ENCODE measurements at places on chromosomes 5 and 9.

DNA sequence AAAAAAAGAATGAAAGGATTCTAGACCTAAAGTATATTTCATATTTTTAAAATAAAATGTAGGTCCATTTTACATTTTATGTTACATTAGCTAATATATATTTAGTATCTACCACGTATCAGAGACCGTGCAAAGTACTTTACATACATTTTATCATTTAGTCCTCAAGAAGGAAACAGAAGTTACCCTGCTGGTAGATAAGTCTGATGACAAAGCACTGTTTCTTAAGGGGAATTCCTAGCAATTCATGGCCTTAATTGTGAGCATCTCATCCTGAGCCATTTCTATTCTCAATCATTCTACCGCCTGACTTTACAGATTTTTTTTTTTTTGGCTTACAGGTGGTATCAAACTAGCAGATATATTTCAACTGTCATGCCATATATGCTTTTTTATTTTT, 367.7 kb downstream of the PRELID2 start:
- no peak for DNase-seq

DNA sequence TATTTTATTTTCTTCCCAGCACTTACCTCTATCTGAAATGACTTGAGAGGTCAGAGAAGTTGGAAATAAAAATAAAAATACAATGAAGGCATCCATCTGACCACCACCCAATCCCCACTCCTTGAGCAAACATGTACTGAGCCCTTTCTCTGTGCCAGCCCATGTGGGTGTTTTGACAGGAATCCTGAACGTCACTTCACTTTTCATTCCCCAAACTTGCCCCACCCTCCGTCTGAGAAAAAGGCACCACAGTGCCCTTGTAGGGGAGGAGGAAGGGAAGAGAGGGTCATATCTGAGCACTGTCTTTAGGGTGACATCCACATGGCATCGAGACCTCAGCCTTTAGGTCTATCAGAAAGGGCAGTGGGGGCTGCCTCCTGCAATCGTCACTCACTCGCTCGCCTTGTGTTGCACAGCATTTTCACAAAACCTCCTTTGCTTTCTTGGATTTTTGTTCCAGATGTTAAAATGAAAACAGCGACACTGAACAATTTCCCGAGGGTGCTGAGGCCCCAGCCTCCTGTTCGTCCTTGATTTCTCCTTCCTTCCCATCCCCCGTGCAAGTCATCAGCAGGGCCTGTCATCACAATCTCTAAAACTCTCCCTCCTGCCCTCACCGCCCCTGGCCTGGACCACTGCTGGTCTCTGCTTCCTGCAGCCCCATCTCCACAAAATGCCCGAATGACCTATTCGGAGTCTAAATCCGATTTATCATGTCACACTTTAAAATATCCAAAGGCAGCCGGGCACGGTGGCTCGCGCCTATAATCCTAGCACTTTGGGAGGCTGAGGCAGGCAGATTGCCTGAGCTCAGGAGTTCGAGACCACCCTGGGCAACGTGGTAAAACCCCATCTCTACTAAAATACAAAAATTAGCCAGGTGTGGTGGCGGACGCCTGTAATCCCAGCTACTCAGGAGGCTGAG, 13.0 kb downstream of the HIGD2A start:
- DNase-seq, result no peak

DNA sequence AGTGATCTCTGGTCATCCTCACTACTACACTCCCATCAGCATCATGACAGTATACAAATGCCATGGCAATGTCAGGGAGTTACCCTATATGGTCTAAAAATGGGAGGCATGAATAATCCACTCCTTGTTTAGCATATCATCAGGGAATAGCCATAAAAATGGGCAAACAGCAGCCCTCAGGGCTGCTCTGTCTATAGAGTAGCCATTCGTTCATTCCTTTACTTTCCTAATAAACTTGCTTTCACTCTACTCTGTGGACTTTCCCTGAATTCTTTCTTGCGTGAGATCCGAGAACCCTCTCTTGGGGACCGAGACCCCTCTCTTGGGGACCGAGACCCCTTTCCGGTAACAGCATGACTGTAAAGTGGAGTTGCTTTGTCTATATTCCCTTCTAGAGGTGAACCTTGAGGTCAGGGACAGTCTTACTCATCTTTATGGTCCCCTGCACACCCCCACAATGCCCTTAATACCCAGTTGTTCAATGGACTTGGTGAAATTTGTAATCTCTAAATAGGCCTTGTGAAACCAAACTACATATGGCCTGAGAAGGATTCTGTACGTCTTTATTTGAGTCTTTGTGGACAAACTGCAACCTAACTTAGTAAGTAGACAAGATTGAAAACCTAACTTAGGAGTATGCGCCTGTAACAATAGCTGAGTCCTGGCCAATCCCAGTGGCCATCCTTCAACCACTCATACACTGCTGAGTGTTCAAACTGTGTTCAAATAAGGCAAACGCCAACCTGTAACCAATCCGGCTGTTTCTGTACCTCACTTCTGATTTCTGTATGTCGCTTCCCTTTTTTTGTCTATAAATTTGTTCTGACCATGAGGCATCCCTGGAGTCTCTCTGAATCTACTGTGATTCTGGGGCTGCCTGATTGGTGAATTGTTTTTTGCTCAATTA, 32.3 kb upstream of the UBTD2 start:
- DNase-seq, result no peak

DNA sequence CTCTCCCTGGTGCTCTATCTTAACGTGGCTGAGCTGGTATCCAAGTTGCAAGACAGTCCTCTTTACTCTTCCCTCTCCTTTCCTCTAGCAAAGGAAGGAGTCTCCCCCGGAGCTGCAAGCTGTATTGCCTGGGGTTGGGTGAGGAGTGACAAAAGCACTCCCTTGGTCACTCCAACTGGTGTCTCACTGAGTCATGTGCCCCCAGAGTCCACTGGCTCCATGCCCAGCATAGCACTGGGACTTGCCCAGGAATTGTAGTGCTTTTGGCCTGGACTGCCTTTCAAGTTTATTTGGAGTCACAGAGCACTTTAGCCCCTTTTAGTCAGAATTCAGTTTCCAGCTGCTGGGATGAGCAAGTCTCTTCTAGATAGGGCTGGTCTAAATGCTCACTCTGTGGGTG, 82.6 kb upstream of the FST start:
- DNase-seq, result no peak

GRCh38 chr5:4015709-4016108, 420.1 kb downstream of the IRX1 start:
- DNase-seq, result no peak

DNA sequence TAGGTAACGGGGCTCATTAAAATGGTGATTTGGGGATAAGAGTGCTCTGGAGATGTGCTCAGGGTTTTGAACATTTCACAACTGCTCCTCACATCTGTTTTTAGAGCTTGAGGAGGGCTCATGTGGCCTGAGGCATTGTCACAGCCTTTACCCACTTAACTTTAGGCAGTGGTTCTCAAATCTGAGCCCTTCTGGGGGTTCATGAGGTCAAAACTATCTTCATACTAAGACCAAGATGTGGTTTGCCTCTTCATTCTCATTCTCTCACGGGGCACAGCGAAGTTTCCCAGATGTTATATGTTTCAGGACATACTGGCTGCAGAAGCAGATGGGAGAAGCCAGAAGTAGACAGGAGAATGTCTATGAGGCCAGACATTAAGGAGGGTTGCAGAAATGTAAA, 38.4 kb downstream of the STXBP1 start:
- no peak for DNase-seq

GRCh38 chr5:143078313-143078712, 308.1 kb downstream of the ARHGAP26 start:
- no peak for DNase-seq

DNA sequence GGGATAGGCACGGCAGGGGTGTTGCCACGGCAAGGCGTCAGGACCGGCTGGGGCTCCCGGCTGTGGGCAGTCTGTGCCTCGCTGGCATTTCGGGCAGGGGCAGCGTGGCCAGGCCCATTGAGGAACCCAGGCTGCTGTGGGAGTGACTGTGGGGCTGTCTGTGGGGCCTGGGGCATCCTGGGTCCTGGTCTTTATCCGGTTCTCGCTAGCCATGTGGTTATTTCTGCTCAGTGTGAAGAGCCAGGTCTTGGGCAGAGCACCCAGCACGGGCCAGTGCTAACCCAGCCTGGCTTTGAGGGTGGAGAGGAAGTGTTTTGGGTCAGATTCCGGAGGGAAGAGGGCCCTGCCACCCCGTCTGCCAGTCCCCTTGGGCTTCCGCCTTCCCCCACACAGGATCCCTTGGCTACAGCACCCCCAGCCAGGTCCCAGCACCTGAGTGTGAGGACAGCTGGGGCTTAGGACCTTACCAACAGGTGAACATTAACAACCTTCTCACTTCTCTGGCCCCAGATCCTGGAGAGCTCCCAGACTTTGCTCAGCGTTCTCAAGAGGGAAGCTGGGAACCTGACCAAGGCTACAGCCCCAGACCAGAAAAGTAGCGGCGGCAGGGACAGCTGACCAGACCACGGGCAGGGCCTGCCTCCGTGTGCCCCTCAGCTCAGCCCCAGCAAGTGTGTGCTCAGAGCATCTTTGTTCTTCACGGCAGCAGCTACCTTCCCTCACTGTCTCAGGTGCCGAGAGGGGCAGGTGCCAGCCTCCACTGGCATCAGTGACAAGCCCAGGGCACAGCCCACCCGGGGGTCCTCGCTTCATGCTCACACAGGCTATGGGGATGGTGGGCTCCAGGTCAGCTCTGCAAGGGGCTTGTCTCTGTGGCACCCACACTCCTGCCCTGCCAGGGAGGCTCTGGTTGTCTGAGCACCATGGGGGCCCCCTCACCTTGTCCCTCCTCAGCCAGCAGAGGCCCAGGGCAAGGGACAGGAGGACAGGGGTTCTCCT, 1.1 kb downstream of the SSNA1 start:
- no peak for DNase-seq

GRCh38 chr5:127517480-127518318, at the start of gene PRRC1:
Gene PRRC1 (plus strand): TSS chr5:127517640. CDS start chr5:127523480, 5,840 bp downstream.
- peak; percentile 61 for DNase-seq

DNA sequence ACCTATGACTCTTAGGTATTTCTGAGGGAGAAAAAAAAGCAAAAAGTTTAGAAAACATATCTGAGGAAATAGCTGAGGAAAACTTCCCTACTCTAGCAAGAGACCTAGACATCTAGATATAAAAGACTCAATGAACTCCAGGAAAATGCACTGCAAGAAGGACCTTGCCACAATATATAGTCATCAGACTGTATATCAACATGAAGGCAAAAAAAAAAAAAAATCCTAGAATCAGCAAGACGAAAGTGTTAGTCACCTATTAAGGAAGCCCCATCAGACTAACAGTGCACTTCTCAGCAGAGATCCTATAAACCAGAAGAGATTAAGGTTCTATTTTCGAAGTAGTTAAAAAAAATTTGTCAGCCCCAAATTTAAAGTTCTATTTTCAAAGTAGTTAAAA, 166.2 kb downstream of the TMEM38B start:
- DNase-seq, result no peak

DNA sequence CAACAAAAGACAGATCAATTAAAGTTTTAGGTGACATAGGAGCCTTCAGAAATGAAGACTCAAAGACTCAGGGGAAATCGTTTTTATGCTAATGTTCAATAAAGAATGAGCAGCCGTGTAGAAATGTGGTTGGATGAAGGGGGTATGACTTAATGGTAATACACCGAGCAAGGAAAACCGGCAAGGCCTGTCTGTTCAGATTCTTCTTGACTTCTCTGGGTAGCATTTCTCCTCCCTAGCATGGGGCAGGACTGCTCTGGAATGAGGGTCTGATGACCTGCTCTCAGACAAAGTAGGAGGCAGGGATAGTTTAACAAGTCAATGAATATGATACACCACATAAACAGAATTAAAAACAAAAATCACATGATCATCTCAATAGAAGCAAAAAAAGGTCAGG, 487.4 kb downstream of the ZNF608 start:
- DNase-seq, result no peak

DNA sequence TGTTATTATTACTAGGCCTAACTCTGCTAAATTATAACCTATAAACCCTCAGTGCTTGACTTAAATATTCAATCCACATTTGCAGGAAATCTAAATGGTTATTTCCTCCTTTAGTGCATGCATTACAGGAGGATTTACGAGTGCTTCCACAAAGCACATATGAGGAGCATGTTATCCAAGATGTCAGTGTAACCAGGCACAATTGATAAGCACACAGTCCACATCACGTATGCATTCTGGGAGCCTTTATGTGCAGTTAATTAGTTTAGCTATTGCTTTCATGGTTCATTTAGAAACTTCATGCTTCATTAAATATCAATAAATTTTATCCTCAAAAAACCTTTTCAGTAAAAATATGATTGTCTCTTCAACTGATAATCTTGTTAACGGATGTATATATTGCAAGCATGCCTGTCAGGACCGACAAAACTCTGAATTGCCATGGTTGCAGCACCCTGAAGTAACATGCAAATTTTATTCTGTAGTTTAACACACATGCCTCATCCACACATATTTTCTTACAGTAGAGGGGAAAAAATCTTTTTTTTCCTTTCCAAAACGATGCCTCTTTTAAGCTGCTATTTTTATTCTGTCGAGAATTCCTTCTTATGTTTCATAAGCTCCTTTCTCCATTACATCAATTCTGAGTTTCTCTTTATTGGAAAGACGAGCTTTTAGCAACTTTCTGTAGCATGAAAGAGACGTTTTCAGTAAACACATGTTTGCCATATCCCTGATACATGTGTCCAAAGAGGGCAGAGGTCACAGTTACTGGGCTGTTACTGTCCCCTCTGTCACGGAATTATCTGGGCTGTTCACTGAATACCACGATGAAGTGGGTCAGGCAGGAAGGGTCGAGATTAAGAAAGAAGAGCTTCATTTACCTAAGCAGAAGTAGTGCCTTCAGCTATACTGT, 142.0 kb downstream of the GLIS3 start:
- no peak for DNase-seq

- DNase-seq, result no peak
Measured at GRCh38 chr9:69260161-69260560, 64.9 kb upstream of the ENTREP1 start.

GRCh38 chr9:124504530-124505005, 2.6 kb downstream of the NR5A1 start:
- no peak for DNase-seq

- no peak for DNase-seq
Measured at GRCh38 chr5:160643616-160644240, 208.3 kb downstream of the ATP10B start.

- DNase-seq, result no peak
Measured at GRCh38 chr5:137090151-137090550, 409.0 kb downstream of the SPOCK1 start.

DNA sequence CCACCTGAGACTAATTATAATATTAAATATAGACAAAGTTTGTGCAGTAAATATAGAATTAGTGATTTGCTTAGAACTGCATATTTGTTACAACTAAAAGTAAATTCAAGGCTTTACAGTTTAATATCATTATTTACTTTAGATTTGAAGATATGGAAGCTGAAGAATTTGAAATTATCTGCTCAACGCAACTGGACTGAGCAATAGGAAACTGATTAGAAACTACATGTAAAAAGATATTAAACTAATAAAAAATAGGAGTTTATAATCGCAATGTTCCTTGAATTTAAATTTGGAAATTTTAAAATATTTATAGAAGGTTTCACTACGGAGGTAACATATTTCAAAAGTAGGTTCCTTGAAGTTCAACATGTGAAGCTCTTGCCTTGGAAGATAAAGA, 55.2 kb downstream of the CDH10 start:
- no peak for DNase-seq

- no peak for DNase-seq
Measured at GRCh38 chr5:180197016-180197702, 11.9 kb downstream of the RASGEF1C start.

Data from effector memory CD8-positive, alpha-beta T cell (primary cell).